Upper lobe of left lung (tissue), 6 donors: ENCODE measurements at places on chromosomes 3 and 15. TPM values are rescaled to one million over a fixed set of nuclear protein-coding genes. Genes with fewer than 3 reads are reported as not detected.

GPR160 gene
- total RNA-seq: 15.1 TPM

TTC21A gene
- 7.4 TPM for total RNA-seq

POPDC2 gene
- 2.0 TPM for total RNA-seq

SLC30A4 gene
- total RNA-seq: 7.3 TPM

OSTN gene
- not detected for total RNA-seq

GOLGA6L7 gene
- total RNA-seq: not detected

CCDC13 gene
- 3.9 TPM for total RNA-seq

- H3K4me1 ChIP-seq: peaks cover 3% of the 10 kb centered on the region
- H3K36me3 ChIP-seq: no peaks in the 10 kb centered on the region
- H3K27me3 ChIP-seq: no peaks in the 10 kb centered on the region
- peak; percentile 64 for DNase-seq
- H3K27ac ChIP-seq: peak overlapping the region; percentile 29
Measured at GRCh38 chr15:48395521-48396011, 64.3 kb downstream of the DUT start.

TLR9 gene
- 1.1 TPM for total RNA-seq

DNA sequence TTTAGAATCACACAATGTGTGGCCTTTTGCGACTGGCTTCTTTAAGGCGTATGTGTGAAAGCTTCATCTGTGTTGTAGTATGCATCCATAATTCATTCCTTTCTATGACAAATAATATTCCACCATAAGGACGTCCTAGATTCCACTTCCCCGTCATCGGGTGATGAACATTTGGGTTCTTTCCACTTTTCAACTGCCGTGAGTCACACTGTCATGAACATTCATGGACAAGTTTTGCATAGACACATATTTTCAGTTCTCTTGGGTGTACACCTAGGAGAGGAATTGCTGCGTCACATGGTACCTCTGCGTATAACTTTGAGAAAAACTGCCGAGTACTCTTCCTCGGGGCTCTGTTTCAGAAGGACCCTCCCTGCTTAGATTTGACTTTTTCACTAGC lies 97.3 kb downstream of the TOP2B start:
- no peak overlapping the region for H3K4me3 ChIP-seq
- H3K36me3 ChIP-seq: peaks cover 6% of the 10 kb centered on the region
- H3K27me3 ChIP-seq: no peaks in the 10 kb centered on the region
- DNase-seq: no peak

GRCh38 chr15:64950888-64951287 lies 38.8 kb downstream of the SPG21 start:
- no peaks in the 10 kb centered on the region for H3K27me3 ChIP-seq
- no peaks in the 10 kb centered on the region for H3K4me1 ChIP-seq
- no peak overlapping the region for H3K27ac ChIP-seq
- DNase-seq: no peak

DNA sequence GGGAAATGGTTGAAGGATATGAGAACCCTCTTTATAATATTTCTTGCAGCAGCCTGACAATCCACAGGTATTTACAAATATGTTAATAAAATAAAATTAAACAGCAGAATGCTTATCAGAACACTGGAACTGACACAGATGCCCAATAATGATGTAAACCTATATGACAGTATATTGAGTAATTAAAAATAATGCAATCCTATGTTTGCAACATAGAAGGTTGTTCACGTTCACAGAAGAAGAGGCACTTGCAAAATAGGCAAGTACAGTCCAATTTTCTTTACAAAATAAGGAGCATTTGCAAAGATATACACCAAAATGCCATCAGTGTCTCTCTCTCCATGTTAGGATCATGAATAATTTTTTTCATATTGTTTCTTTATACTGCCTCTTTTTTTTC lies 397.0 kb upstream of the WNT5A start:
- H3K27me3 ChIP-seq: no peaks in the 10 kb centered on the region
- DNase-seq: no peak
- no peak overlapping the region for H3K4me3 ChIP-seq
- H3K4me1 ChIP-seq: no peaks in the 10 kb centered on the region
- H3K27ac ChIP-seq: no peak overlapping the region
- no peaks in the 10 kb centered on the region for H3K36me3 ChIP-seq

- no peak overlapping the region for H3K27ac ChIP-seq
- peaks cover 14% of the 10 kb centered on the region for H3K36me3 ChIP-seq
- no peak overlapping the region for H3K4me3 ChIP-seq
- no peak for DNase-seq
Measured at GRCh38 chr3:94049267-94049666, 13.4 kb downstream of the DHFR2 start.
